ENCODE measurements at places on chromosomes 12 and 14. TPM values are rescaled to one million over a fixed set of nuclear protein-coding genes. Genes with fewer than 3 reads are reported as not detected.

GRCh38 chr14:79627058-79627457 lies 584.2 kb downstream of the DIO2 start:
- DNase-seq = no peak

- DNase-seq = no peak
Observed at GRCh38 chr12:45282411-45282810, 66.5 kb downstream of the ANO6 start.

- DNase-seq = no peak
Observed at GRCh38 chr12:91651728-91652127, 469.1 kb upstream of the DCN start.

GRCh38 chr12:121050725-121051124 lies 11.7 kb upstream of the OASL start:
- no peak for DNase-seq

- no peak for DNase-seq
Observed at GRCh38 chr14:95668235-95668772, 17.9 kb upstream of the TCL1B start.

- no peak for DNase-seq
Observed at GRCh38 chr12:102371165-102371564, 109.2 kb downstream of the IGF1 start.

DNA sequence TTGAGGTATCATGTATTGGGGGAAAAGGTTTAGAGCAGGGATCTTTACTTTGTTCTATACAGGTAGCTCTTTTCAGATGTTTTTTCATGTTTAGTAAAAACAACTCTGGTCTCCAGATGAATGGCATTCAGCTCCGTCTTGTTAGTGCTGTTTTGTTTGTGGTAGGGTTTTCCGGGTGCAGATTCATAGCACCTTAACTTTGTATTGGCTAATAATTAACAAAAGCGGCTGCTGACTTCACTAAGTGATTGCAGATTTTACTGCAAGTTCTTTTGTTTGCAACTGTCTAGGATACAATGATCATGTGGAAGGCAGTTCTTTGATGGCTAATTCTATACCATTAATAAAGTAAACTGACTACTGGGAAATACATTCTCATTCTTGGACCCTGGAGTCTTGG lies 32.2 kb upstream of the BHLHE41 start:
- DNase-seq = no peak

DNA sequence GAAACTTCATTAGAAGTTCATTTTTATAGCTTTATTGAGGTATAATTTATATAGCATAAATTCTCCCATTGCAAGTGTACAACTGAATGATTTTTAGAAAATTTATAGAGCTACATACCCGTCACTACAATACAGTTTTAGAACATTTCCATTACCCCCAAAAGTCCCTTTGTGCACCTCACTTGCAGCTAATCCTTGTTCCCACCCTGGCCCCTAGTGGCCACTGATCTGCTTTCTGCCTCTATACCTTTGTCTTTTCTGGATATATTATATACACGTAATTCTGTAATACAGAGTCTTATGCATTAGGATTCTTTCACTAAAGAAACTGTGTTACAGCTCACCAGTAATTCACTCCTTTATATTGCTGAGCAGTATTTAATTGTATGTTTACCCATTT lies 145.1 kb upstream of the DIO2 start:
- DNase-seq = no peak

GRCh38 chr12:3250034-3250433 lies 172.9 kb downstream of the TSPAN9 start:
- no peak for DNase-seq

PLBD1 gene
- 16.2 TPM for total RNA-seq

TMCC3 gene
- 6.8 TPM for total RNA-seq

MNAT1 gene
- total RNA-seq = 39.6 TPM

DYNLL1 gene
- 247 TPM for total RNA-seq

RAB15 gene
- 4.8 TPM for total RNA-seq

FITM1 gene
- 0.33 TPM for total RNA-seq

OLR1 gene
- not detected for total RNA-seq

RAB5B gene
- 92.8 TPM for total RNA-seq

GNB3 gene
- total RNA-seq = 8.9 TPM
